ENCODE measurements at places on chromosomes 16 and 17. TPM values are rescaled to one million over a fixed set of nuclear protein-coding genes. Genes with fewer than 3 reads are reported as not detected.

DNA sequence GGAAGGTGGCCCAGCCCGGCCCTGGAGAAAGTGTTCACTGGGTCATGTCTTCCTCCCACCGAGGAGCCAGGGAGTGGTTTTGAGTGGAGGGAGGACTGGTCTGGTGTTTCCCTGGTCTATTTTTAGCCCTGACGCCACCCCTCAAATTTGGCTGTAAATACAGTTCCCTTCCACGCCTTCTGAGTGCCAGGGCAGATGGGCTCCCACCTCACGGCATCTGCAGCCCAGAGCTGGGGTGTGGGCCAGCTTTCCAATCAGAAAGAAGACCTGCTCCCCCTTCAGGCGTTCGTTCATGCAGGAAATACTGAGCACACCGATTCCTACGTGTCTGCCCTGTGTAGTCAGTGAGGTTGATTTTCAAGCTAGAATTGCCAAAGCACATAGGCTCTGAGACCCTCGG is 53.7 kb downstream of the SNX20 start:
- no peak overlapping the region for H3K4me3 ChIP-seq
- DNase-seq, result no peak
- H3K4me1 ChIP-seq, result no peaks in the 10 kb centered on the region
- H3K27me3 ChIP-seq, result no peaks in the 10 kb centered on the region
- no peak overlapping the region for H3K27ac ChIP-seq
- H3K36me3 ChIP-seq, result no peaks in the 10 kb centered on the region

GRCh38 chr16:52251495-52251894 is 295.4 kb downstream of the TOX3 start:
- no peak overlapping the region for H3K4me3 ChIP-seq
- H3K36me3 ChIP-seq, result no peaks in the 10 kb centered on the region
- no peak for DNase-seq
- H3K27ac ChIP-seq, result no peak overlapping the region

The JUP gene
- 18.0 TPM for total RNA-seq

The KRT15 gene
- total RNA-seq, result 0.72 TPM

DNA sequence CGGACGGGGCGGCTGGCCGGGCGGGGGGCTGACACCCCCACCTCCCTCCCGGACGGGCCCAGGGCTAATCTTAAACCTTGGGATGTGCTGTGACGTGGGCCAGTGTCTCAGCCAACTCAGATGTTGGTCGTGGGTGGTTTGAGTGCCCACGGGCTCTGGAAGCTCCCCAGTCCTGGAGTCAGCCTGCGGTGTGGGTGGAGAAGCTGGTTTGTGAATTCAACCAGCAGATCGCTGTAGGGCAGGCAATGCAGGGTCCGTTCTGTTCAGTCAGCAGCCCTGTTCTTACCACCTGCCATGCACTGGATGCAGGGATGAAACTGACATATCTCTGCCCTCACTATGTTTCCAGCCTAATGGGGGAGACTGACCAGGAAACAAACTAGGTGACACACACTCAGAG is 8.0 kb upstream of the ZNF500 start:
- H3K4me3 ChIP-seq, result no peak overlapping the region
- H3K27ac ChIP-seq, result no peak overlapping the region
- DNase-seq, result peak; percentile 51
- no peaks in the 10 kb centered on the region for H3K27me3 ChIP-seq

- no peaks in the 10 kb centered on the region for H3K4me1 ChIP-seq
- no peaks in the 10 kb centered on the region for H3K27me3 ChIP-seq
- DNase-seq, result no peak
- no peak overlapping the region for H3K4me3 ChIP-seq
- H3K27ac ChIP-seq, result no peak overlapping the region
- no peaks in the 10 kb centered on the region for H3K36me3 ChIP-seq
Observed at GRCh38 chr16:64900517-64900916, 221.3 kb downstream of the CDH11 start.

DNA sequence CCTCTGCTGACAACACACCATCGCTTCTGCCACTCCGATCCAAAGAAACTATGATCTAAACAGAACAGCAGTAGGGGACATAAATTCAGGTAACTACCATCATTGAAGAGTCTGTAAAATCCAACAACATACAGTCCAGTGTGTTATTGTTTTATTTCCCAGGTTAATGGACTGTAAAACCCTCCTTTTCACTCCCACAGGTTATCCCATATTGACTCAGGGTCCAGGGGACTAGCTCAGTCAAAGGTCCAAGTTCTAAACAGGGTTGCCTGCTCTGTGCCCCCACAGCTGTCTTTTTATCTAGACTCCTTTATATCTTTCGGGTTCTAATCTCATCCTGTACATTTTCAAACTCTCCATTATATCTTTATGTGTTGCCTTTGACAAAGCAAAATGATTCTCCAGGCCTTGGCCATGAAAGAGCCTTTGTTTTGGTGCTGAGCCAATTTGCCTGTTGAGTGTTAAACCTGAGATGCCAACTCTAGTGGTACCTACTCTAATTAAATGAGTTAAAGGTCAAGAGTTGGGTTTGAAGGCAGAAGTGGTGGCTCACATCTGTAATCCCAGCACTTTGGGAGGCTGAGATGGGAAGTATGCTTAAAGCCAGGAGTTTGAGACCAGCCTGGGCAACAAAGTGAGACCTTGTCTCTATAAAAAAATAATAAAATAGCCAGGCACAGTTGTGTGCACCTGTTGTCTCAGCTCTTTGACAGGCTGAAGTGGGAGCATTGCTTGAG is 80.5 kb downstream of the SNX11 start:
- H3K4me3 ChIP-seq, result no peak overlapping the region
- H3K27ac ChIP-seq, result no peak overlapping the region
- peaks cover 51% of the 10 kb centered on the region for H3K27me3 ChIP-seq
- no peaks in the 10 kb centered on the region for H3K36me3 ChIP-seq

The PRR15L gene
- total RNA-seq, result not detected

DNA sequence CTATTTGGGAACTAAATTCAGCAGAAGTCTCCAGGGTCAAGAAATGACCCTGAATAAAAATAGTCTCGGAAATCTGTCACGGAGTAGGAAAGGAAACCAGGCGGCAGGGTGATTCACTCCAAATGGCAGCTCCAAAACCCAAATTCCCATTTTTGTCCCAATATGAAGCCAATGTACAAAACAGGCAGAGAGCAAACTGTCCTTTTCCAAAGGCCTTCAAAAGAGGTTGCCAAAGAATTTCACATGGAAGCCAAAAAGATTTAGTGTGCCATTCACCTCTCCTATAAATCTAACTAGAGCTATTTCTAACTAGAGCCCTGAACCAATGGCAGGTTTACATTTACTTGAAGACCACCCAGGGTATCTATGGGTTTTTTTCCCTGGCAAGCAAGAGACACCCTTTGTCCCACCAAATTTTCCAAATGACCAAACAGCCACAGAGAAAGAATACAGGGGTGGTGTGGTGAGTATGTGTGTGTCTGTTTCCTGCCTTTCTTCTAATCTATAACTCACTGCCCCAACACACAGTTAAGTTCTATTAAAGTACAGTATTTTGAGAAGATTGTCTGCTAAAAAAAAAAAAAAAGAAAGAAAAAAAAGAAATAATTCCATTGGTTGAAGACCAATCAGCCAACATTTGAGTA is 6.8 kb downstream of the MYO1D start:
- H3K27me3 ChIP-seq, result no peaks in the 10 kb centered on the region
- peak overlapping the region; percentile 15 for H3K4me3 ChIP-seq
- DNase-seq, result no peak
- peaks cover 28% of the 10 kb centered on the region for H3K4me1 ChIP-seq
- peak overlapping the region; percentile 72 for H3K27ac ChIP-seq

GRCh38 chr17:65283704-65284103 is 146.5 kb downstream of the RGS9 start:
- H3K27ac ChIP-seq, result no peak overlapping the region
- peak; percentile 84 for DNase-seq
- no peaks in the 10 kb centered on the region for H3K36me3 ChIP-seq
- peaks cover 13% of the 10 kb centered on the region for H3K4me1 ChIP-seq
- H3K4me3 ChIP-seq, result no peak overlapping the region

The KRT14 gene
- 12.3 TPM for total RNA-seq

DNA sequence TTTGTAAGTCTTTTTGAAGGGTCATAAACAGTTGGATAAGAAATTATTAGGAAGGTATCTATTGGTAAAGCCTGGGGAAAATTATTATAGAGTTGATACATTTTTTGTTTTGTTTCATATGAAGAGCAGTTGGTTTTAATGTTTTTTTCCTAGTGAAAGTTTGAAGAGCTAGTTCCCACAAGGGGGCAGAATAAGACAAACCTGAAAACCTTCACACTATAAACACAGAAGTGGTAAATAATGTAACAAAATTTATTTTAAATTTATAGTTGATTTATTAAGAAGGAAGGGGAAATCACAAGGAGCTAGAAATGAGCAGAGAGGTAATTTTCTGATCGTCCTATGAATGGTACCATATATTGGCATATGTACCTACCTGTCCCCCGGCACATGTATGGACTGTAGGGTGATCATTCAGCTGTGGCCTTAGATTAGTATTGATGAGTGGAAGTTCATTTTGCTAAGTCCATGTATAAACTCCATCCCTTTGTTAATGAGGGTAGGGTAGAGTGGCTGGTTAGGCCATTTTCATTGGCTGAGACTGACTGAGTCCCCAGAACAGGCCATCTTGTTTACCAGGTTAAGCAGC is 116.3 kb downstream of the TANC2 start:
- no peaks in the 10 kb centered on the region for H3K36me3 ChIP-seq
- H3K27me3 ChIP-seq, result no peaks in the 10 kb centered on the region
- H3K27ac ChIP-seq, result peak overlapping the region; percentile 30
- peak; percentile 62 for DNase-seq

The PRSS22 gene
- total RNA-seq, result not detected

GRCh38 chr17:40553694-40554534 is 11.4 kb downstream of the CCR7 start:
- H3K36me3 ChIP-seq, result no peaks in the 10 kb centered on the region
- H3K27me3 ChIP-seq, result no peaks in the 10 kb centered on the region
- H3K27ac ChIP-seq, result peak overlapping the region; percentile 100
- H3K4me3 ChIP-seq, result no peak overlapping the region
- DNase-seq, result peak; percentile 92

DNA sequence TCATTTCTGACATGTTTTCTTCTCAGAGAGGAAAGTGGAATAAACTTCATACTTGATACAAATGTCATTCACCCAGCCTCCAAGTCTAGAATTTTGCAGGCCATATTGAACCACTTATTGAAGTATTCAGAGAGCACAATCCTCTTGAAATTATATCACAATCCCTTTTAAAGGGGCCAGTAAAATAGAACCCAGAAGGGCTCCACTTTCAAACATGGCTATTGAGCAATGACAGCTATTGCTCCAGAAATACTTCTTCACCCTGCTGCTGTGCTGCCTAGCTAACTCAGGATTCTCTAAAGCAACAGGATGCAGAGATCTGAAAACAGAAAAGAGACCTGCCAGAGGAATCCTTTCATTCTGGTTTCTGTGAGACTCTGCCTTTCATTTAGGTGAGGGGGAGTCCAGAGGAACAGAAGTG is 275.0 kb upstream of the CDH5 start:
- no peaks in the 10 kb centered on the region for H3K27me3 ChIP-seq
- H3K27ac ChIP-seq, result no peak overlapping the region
- peaks cover 25% of the 10 kb centered on the region for H3K4me1 ChIP-seq
- no peak overlapping the region for H3K4me3 ChIP-seq

The TPSD1 gene
- total RNA-seq, result not detected

GRCh38 chr16:57911743-57912142 is 59.2 kb downstream of the CNGB1 start:
- H3K27ac ChIP-seq, result no peak overlapping the region
- H3K4me3 ChIP-seq, result no peak overlapping the region
- no peak for DNase-seq
- H3K27me3 ChIP-seq, result peaks cover 25% of the 10 kb centered on the region
- no peaks in the 10 kb centered on the region for H3K36me3 ChIP-seq

DNA sequence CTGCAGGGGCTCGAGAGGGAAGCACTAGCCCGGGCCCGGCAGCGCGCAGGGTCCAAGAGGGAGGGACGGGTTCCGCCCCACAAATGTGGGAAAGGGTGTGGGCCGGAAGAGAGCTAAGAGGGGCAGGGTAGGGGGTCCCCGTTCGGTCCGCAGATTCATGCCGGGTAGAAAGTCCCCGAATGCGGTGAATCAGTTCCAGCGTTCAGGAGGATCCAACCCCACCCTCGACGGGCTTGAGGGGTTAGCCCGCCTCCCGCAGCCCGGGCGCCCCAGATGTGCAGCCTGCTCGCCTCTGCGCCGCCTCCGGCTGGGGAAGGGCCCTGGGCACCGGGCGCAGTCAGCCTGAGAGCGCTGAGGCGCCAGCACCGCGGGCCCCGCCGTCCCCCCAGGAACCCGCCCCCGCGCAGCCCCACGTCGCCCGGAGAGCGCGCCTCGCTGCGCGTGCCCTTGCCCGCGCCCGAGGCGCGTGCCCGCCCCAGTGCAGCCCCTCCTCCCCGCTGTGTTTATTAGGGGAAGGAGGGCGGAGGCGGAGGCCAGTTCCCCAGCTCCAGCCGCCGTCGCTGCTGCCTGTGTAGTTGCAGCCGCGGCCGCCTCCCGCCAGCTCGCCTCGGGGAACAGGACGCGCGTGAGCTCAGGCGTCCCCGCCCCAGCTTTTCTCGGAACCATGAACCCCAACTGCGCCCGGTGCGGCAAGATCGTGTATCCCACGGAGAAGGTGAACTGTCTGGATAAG is at the start of gene LASP1:
TSS of gene LASP1 (plus strand) at position 533 of the 733 bp plus-strand sequence. CDS start at position 665, 132 bp downstream.
- peak within 1 kb of the TSS; percentile 100 for H3K4me3 ChIP-seq
- DNase-seq, result peak; percentile 97
- peaks cover 10% of the 10 kb centered on the region for H3K36me3 ChIP-seq
- no peaks in the 10 kb centered on the region for H3K27me3 ChIP-seq
- peaks cover 45% of the 10 kb centered on the region for H3K4me1 ChIP-seq
- peak within 1 kb of the TSS; percentile 82 for H3K27ac ChIP-seq

GRCh38 chr17:32161029-32161428 is 18.7 kb downstream of the RHOT1 start:
- H3K4me1 ChIP-seq, result peaks cover 44% of the 10 kb centered on the region
- no peak for DNase-seq
- no peaks in the 10 kb centered on the region for H3K36me3 ChIP-seq
- H3K27ac ChIP-seq, result peak overlapping the region; percentile 84
- no peaks in the 10 kb centered on the region for H3K27me3 ChIP-seq

GRCh38 chr17:34726536-34727384 is 147.4 kb downstream of the TMEM132E start:
- DNase-seq, result no peak
- H3K4me3 ChIP-seq, result no peak overlapping the region
- H3K27me3 ChIP-seq, result no peaks in the 10 kb centered on the region
- H3K4me1 ChIP-seq, result no peaks in the 10 kb centered on the region
- no peaks in the 10 kb centered on the region for H3K36me3 ChIP-seq

Data from osteoblast (primary cell).